Hair follicular keratinocyte (primary cell): ENCODE measurements at places on chromosomes 2 and 18. TPM values are rescaled to one million over a fixed set of nuclear protein-coding genes. Genes with fewer than 3 reads are reported as not detected.

WDR33 gene
- total RNA-seq, result 15.1 and 15.3 TPM in 2 replicates

CPS1 gene
- 14.5 and 24.4 TPM in 2 replicates for total RNA-seq

MYOM1 gene
- 0.04 and 0.08 TPM in 2 replicates for total RNA-seq

TUBA3D gene
- not detected in 2 replicates for total RNA-seq

C2orf42 gene
- 7.4 and 13.7 TPM in 2 replicates for total RNA-seq

GNAL gene
- 17.5 and 17.6 TPM in 2 replicates for total RNA-seq

ATP6V1C2 gene
- not detected in 2 replicates for total RNA-seq

NPPC gene
- not detected in 2 replicates for total RNA-seq

GAREM1 gene
- total RNA-seq, result 3.4 and 5.2 TPM in 2 replicates

PDE6D gene
- 27.3 and 28.2 TPM in 2 replicates for total RNA-seq

BCL11A gene
- total RNA-seq, result 4.6 and 5.2 TPM in 2 replicates

CD28 gene
- not detected in 2 replicates for total RNA-seq

VWA3B gene
- 0.08 and 0.16 TPM in 2 replicates for total RNA-seq

TTC39C gene
- 33.7 and 34.0 TPM in 2 replicates for total RNA-seq

SULT1C2 gene
- not detected in 2 replicates for total RNA-seq

ICOS gene
- not detected in 2 replicates for total RNA-seq

LNPK gene
- 13.9 and 17.6 TPM in 2 replicates for total RNA-seq
